Activated T-cell treated with anti-CD3 and anti-CD28 coated beads, Interleukin-2, amount 50 U/mL, for 72 hours (primary cell): ENCODE measurements at places on chromosomes 6 and 20. TPM values are rescaled to one million over a fixed set of nuclear protein-coding genes. Genes with fewer than 3 reads are reported as not detected.
A peak's percentile ranks its signal among the peaks of the same experiment; 100 is the strongest.

The SLC22A16 gene
- total RNA-seq, result not detected

The LAMP5 gene
- total RNA-seq, result not detected

The SAMD10 gene
- 54.6 TPM for total RNA-seq

The CGA gene
- total RNA-seq, result not detected

- H3K27me3 ChIP-seq, result no peaks in the 10 kb centered on the region
- peaks cover 3% of the 10 kb centered on the region for H3K36me3 ChIP-seq
- DNase-seq, result no peak
- no peak overlapping the region for H3K4me3 ChIP-seq
These were observed 91.5 kb upstream of the BHLHE23 start for GRCh38 chr20:63098195-63098810.

DNA sequence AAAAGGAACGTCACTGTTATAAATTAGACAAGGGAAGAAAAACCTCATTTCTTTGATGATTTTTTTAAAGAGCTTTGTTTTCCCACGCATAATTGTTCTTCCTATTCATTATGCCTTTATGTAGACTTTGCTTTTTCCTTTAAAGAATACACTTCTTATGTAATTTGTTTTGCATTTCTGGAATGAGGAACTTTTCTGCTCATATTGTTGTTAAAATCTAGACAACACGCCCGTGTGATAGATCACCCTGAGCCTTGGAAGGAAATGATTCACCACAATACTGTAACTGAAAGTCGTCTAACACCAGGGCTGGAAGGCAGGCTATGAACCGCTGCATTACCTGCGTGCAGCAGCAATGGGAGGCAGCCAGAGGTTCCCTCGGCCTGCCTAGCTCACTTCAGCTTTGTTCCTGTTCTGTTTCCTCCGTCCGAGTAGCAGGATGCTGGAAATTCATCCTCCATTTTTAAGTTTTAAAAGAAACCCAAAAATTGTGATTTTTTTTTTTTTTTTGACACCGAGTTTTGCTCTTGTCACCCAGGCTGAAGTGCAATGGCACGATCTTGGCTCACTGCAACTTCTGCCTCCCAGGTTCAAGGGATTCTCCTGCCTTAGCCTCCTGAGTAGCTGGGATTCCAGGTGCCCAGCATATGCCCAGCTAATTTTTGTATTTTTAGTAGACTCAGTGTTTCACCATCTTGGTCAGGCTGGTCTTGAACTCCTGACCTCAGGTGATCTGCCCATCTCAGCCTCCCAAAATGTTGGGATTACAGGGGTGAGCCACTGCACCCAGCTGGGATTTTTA, 49.6 kb upstream of the ZNF217 start:
- H3K27me3 ChIP-seq, result no peaks in the 10 kb centered on the region
- DNase-seq, result peak; percentile 58
- H3K4me1 ChIP-seq, result peaks cover 36% of the 10 kb centered on the region
- no peaks in the 10 kb centered on the region for H3K36me3 ChIP-seq

DNA sequence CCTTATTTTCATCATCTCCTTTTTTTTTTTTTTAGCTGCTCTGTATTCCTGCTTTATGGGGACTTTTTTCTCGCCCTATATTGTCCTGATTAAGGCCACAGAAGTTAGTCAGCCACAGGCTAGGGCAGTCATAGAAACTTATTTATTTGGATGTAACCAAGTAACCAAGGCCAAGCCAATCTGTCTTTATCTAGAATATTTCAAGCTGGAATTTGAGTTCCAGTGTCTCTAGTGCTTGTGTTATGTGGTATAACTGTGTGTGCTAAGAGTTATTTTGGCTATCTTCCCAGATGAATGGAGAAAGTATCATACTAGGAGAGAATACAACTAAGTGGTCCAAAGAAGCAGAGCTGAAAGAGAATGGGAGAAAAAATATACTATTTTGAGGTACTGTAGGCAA, 751.5 kb downstream of the CBLN4 start:
- no peak overlapping the region for H3K27ac ChIP-seq
- DNase-seq, result no peak
- H3K27me3 ChIP-seq, result no peaks in the 10 kb centered on the region
- H3K36me3 ChIP-seq, result no peaks in the 10 kb centered on the region
- no peaks in the 10 kb centered on the region for H3K4me1 ChIP-seq

DNA sequence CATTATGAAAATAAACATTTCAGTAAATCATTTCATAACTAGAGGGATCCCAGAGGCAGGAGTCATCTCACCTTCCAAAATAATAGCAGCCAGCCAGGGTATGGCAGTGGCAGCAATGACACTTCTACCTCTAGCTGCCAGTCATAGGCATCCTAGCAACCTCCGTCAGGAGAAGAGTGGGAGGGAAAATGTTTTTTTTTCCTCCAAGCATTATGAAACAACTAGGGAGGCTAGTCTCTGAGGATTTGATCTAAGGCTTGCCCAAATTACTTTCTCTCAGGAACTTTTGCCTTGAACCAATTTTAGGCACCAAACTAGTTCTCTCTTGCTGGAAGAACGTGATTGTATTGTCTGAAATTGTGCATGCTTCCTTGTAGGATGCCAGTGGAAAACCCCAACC, 208.7 kb upstream of the PREP start:
- DNase-seq, result no peak
- H3K36me3 ChIP-seq, result peaks cover 6% of the 10 kb centered on the region
- no peak overlapping the region for H3K4me3 ChIP-seq
- H3K27ac ChIP-seq, result no peak overlapping the region

- no peaks in the 10 kb centered on the region for H3K27me3 ChIP-seq
- DNase-seq, result peak; percentile 31
- H3K27ac ChIP-seq, result peak overlapping the region; percentile 70
- H3K36me3 ChIP-seq, result no peaks in the 10 kb centered on the region
These were observed 1.1 kb downstream of the RNASET2 start for GRCh38 chr6:166955121-166955864.

DNA sequence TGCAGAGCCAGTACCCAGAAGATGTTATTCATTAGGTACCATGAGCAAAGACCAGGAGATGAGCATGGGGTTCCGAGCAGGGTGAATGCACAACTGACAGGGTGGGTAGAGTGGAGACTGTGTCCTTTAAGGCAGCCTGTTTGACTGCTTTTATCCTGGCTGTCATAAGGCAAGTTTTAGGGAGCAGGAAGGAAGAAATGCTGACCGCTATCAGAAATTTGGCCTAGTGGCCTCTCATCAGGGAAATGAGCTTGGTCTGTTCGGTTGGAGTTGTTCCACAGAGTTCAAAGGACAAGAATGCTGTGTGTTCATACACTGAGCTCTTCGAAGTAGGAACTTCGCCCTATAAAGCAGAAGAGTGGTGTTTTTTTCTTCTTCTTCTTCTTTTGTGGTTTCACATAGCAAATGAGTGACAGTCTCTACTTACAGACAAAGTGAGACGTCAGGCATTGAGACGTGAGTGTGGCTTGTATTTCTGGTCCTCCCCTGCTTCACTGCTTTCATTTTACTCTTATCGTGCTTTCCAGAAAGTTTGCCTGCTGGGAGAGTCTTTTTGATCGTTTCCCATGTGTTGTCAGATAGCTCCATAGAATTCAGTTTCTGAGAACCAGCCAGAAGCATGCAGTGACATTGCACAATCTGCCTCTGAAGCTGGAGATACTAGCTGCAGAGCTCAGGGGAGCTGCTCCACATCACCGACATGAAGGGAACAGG, at the start of gene CASS4:
Gene CASS4, plus strand, starts transcription at position 502 of the 714 bp plus-strand sequence. Its CDS starts 199 bp downstream, at position 701.
- peaks cover 14% of the 10 kb centered on the region for H3K36me3 ChIP-seq
- peak; percentile 43 for DNase-seq
- no peaks in the 10 kb centered on the region for H3K27me3 ChIP-seq
- peak within 1 kb of the TSS; percentile 92 for H3K27ac ChIP-seq

DNA sequence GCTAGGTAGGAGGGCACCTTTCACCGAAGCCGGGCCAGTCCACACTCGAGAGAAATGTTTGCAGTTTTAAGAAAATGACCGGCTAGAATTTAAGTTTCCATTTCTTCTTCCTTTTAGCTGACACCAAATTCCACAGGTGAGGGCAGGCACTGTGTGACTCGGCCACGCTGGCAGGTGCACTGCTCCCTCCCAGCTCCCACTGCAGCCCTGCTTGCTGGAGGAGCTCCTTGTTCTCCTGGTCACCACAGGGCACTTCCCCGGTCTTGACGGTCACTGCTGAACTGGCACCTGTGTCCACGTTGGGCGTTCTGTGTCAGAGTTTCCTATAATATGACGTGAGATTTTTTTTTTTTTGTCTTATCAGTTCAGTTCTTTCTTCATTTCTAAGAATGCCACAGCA, 3.6 kb upstream of the KIF25 start:
- no peaks in the 10 kb centered on the region for H3K27me3 ChIP-seq
- no peak overlapping the region for H3K4me3 ChIP-seq
- H3K36me3 ChIP-seq, result peaks cover 6% of the 10 kb centered on the region
- no peak for DNase-seq
- H3K27ac ChIP-seq, result no peak overlapping the region

- H3K36me3 ChIP-seq, result no peaks in the 10 kb centered on the region
- H3K4me1 ChIP-seq, result no peaks in the 10 kb centered on the region
- H3K4me3 ChIP-seq, result no peak overlapping the region
- no peak overlapping the region for H3K27ac ChIP-seq
- DNase-seq, result no peak
- no peaks in the 10 kb centered on the region for H3K27me3 ChIP-seq
These were observed 46.5 kb downstream of the HTR1B start for GRCh38 chr6:77416839-77417238.

DNA sequence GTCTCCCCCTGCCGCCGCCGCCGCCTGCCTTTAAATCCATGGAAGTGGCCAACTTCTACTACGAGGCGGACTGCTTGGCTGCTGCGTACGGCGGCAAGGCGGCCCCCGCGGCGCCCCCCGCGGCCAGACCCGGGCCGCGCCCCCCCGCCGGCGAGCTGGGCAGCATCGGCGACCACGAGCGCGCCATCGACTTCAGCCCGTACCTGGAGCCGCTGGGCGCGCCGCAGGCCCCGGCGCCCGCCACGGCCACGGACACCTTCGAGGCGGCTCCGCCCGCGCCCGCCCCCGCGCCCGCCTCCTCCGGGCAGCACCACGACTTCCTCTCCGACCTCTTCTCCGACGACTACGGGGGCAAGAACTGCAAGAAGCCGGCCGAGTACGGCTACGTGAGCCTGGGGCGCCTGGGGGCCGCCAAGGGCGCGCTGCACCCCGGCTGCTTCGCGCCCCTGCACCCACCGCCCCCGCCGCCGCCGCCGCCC, 474 bp downstream of the CEBPB start:
- peak; percentile 81 for DNase-seq
- H3K36me3 ChIP-seq, result peaks cover 16% of the 10 kb centered on the region
- peak overlapping the region; percentile 19 for H3K27ac ChIP-seq
- H3K4me1 ChIP-seq, result peaks cover 43% of the 10 kb centered on the region

DNA sequence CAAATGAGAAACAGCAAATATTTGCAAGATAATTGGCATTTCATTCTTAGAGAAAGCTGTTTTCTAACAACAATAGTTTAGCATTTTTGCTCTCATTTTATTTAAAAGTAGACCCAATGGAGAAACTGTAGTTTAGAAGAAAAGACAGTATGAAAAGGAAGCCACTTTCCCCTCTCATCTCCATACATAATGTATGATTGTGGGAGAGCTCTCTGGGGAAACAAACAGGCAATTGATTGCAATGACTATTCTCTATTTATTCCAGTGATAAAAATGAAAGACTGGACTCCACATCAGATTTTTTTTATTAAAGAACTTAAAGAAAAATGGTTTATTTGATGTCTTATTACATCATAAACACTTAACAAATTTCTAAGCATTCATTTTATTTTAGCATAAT, 116.8 kb upstream of the SASH1 start:
- no peak overlapping the region for H3K27ac ChIP-seq
- H3K4me1 ChIP-seq, result no peaks in the 10 kb centered on the region
- no peaks in the 10 kb centered on the region for H3K36me3 ChIP-seq

DNA sequence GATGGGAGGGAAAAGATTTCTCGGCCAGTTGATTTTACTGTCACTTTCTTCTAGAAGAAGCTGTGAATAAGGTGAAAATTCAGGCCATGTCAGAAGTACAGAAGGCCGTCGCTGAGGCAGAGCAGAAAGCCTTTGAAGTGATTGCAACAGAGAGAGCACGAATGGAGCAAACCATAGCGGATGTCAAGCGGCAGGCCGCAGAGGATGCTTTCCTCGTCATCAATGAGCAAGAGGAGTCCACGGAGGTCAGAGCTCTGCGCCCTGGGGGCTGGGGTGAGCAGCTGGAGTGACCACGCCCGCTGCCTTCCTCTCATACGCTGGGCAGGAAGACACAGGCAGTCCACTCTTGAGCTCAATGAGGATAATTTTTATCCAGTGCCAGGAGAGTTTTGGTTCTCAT, 21.8 kb upstream of the C20orf144 start:
- H3K4me1 ChIP-seq, result no peaks in the 10 kb centered on the region
- H3K4me3 ChIP-seq, result no peak overlapping the region
- no peak overlapping the region for H3K27ac ChIP-seq
- H3K27me3 ChIP-seq, result no peaks in the 10 kb centered on the region
- no peak for DNase-seq

DNA sequence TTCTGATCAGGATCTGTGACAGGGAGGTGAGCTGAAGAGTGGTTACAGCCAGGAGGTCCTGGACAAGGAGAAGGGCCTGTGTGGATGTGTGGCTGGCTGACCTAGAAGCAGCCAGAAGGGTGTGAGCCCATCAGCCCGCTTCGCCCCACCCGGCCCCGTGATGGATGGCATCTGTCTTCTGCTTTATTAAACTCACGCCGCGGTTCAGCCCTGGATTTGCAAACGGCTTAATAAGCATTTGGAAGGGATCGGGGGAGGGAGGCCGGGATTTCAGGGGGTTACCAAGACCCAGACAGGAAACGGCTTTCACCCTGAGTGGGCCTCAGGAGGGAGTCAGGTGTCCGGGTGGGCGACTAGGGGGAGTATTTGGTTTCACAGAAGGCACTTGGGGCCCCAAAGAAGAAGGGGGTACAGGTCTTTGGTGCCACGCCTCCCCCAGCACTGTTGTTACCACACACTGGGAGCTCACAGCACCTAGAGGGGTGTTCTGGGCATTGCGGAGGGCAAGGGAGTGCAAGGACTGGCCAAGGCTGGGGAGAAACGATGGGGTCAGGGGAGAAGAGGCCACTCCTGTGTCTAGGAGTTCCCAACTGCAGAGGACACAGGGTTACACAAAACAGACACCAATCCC, 53.8 kb upstream of the FOXP4 start:
- no peak overlapping the region for H3K27ac ChIP-seq
- no peaks in the 10 kb centered on the region for H3K4me1 ChIP-seq
- H3K27me3 ChIP-seq, result peaks cover 49% of the 10 kb centered on the region
- H3K4me3 ChIP-seq, result no peak overlapping the region

DNA sequence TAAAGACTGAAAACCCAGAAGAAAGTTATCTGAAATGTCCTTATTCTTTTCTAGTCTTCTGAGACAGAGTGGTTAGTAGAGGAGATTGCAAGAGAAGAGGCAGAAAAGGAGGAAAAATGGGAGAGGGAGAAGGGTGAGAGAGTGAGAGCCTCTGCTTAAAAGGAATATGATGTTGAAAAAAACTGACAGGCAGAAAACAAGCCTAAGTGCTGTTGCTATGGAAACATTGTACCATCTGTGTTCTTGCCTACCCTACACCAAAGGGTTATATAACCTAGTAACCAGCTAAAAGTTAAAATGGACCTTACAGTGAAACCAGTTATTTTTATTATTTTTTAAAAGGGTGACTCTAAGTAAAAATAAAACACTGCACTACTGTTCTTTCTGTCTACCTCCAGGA, 28.3 kb upstream of the SH3BGRL2 start:
- no peaks in the 10 kb centered on the region for H3K4me1 ChIP-seq
- H3K27me3 ChIP-seq, result no peaks in the 10 kb centered on the region
- no peak overlapping the region for H3K27ac ChIP-seq
